ENCODE measurements at places on chromosomes 16 and 17.

GRCh38 chr17:38894276-38894675 lies 24.4 kb downstream of the LASP1 start:
- DNase-seq = no peak

DNA sequence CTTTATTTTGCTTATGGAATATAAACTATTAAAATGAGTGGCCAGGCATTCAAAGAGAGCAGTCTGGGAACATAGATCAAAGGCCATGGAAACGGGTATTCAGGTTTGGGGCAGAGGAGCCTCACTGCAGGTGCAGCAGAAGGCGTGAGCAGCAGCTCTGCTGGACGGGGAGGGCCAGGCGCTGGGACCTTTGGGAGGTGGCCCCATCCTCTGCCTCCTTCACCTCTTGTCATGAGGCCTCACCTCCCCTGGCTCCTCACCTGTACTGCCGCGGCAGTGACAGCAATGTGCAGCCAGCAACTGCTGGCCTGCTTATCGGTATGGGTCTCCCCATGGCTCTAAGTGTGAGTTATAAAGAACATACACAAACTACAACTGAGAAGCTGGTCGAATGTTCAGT lies 109.4 kb downstream of the CDK5R1 start:
- no peak for DNase-seq

DNA sequence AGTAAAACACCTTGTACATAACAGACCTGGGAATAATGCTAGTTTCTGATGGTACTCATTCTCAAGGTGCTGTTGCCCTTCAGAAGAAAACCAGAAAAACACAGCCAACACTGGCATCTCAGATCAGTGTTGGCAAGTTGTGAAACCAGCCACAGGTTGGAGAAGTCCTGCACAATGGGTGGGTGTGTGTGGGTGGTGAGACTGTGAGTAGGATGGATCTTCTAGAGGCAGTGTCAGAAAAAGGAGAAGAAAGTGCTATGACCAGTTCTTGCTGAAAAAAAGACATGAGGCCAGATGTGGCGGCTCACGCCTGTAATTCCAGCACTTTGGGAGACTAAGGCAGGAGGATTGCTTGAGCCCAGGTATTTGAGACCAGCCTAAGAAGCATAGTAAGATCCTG lies 35.2 kb upstream of the SMIM36 start:
- no peak for DNase-seq

DNA sequence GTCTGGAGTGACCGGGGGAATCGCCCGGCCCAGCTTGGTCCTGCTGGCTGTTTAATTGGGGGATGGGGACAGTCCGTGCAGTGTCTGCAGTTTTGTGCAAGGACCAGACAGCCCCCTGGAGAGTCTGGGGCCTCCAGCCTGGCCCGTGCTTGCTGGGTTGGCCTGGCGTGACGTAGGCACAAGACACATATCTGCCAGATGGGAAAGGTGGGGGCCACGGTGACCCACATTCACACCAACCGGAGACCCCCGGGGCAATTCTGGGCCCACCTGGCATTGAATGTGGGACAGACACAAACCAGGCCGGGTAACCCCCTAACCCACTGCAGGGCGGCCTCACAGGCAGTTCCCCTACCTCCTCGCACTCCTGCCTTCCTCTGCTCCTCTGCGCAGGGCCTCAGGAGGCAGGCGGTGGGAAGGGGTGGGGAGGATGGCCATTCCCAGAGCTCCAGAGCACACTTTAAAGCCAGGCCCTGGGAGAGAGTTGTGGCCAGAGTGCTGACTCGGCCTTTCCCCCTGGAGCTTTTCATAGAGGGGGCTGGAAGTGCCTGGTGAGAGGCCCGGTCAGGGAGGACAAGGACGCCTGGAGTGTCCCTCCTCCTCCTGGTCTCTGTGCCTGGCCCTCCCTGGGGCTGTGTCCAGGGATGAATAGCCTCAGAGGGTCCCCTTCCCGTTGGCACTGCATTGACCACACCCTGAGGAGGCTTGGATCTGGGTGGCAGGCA lies 1.5 kb downstream of the MRC2 start:
- DNase-seq = no peak

GRCh38 chr16:48960830-48961229 lies 320.8 kb downstream of the CBLN1 start:
- no peak for DNase-seq

DNA sequence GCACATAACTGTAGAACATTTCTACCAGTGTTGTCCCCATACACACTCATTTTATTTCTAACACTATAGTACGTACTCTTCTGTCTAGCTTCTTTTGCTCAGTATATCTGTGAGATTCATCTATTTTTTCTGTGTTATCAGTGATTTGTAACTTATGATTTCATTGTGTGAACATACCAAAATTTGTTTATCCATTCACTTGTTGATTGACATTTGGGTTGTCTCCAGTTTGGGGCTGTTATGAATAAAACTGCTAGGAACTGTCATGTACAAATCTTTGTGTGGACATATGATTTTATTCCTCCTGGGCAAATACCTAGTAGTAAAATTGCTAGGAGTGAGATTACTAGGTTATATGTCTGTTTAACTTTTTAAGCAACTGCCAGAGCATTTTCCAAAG lies 9.6 kb downstream of the CYB5B start:
- no peak for DNase-seq

DNA sequence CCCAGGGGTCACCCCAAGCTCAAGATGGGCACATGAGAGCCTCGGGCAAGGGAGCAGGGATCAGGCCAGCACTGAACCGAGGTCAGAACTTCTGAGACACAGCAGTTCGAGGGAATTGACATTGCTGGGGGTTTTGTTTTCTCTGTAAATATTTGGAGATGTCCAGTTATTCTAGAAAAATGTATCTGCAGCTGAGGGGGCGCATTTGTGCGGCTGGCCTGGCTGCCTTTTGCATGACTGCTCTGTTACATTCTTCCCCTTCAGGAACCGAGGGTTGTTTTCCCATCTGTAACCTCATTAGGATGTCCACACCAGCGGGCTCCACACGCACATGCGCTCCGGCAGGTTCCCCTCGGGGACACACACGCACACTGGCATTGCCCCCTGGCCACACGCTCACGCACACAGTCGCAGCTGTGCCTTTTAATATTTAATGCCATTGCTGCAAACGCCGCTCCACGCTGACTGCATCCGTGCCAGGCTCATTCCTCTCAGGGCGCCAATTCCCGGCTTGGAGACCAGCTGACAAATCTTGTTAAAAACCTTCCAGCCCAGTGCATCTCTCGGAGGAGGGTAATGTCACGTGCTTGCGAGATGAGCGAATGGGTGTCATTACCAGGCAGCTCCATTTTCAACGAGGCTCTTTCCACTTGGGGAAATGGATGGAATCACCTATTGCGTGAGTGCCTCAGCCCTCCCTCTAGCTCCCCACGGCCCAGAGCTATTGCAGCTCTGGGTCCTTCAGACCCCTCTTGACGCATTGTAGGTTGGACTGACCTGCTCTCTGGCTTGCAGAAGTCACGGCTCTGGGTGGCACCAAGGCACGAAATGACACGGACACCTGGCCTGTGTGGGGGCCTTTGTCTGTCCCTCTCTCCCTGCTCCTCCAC lies 13.1 kb downstream of the CCR7 start:
- DNase-seq = peak; percentile 52

DNA sequence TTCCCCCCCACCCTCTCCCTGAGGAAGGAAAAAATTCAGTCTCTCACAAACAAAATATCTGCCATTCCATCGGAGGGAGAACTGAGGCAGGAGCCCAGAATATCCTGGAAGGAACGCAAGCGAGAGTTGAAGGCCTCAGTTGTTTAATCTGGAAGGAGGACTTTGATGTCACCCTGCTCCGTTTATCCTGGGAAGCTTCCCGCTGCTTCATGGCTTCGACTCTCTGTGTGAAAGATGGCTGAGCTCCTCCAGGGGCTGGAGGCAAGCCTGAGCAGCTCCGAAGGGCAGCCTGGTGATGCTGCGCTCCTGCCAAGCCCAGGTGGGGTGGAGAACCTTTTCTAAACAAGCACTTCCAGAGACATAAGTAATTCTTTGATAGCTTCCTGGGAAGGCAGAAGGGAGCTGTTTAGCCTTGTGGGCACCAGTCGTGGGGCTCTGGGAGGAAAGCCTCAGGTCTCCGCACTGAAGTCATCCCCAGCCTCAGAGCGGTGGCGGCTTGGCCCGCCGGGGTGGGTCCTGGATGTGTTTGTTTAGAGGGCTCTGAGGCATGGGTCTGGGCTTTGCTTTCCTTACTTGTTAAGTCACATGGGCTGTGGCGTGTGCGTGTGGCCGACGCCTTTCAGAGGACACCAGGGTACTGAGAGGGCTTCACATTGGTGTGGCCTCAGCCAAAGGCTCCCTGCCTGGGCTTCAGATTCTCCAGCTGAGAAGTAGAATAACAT lies 7.9 kb downstream of the NKD1 start:
- DNase-seq = no peak

DNA sequence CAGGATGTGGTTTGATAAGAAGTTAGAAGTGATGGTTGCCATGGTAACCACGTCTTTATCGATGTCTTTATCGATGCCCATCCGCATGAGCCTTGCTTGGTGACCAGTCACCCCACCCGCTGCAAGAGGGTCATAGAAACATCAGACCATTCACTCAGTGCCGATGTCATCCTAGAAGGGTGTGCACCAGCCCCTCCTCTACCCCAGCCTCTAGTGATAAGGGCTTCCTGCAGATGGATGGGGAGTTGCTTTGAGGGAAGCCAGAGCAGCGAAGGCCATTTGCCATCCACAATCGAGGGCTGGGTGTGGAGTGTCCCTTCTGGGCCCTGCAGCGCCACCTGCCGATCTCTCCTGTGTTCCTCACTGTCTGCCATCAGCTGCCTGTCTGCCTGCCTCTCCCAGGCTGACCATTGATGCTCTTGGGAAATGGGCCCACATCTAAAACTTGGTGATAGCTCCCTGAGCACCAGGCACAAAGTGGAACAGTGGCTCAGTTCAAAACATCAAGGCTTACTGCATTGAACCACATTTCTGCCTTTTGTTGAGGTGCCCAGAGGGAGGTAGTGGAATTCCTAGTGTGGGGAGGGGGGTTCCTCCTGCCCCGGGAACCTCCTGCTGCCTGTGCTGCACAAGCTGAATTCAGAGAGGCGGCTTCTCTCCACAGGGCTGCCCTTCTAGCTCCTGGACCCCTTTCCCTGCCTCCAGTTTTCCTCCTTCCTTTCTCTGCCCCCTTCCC lies 8.9 kb downstream of the CALB2 start:
- no peak for DNase-seq

DNA sequence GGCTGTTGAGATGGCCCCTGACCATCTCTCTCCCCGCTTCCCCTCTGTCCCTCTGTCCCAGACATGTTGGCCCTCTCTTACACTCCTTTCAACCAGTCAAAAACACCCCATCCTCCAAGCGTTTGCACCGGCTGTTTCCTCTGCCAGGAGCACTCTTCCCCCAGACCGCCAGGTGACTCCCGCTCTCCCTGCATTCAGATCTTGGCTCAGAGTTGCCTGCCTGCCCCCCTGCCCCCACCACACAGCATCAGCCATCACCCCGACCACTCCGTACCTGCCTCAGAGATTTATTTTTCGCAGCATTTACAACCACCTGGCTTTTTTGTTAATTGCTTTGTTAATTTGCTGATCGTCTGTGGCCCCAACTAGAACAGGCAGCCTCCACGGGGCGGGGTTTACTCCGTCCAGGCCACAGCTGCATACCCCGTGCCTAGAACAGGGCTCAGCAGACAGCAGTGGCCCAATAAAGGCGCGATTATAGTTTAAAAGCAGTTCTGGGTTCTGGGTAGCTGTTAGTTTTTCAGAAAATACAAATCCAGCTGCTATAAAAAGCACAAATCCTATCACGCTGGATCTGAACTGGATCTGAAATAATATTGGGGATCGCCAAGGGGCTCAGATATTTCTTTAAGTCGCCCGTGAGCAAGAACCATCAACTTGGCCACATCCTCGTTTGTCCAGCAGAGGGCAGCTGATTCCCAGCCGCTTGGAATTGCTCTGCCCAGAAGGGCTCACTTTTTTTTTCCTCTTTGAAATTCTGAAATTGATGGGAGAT lies 173.6 kb downstream of the IRF8 start:
- peak; percentile 55 for DNase-seq

GRCh38 chr17:6208608-6209180 lies 138.5 kb downstream of the WSCD1 start:
- no peak for DNase-seq

DNA sequence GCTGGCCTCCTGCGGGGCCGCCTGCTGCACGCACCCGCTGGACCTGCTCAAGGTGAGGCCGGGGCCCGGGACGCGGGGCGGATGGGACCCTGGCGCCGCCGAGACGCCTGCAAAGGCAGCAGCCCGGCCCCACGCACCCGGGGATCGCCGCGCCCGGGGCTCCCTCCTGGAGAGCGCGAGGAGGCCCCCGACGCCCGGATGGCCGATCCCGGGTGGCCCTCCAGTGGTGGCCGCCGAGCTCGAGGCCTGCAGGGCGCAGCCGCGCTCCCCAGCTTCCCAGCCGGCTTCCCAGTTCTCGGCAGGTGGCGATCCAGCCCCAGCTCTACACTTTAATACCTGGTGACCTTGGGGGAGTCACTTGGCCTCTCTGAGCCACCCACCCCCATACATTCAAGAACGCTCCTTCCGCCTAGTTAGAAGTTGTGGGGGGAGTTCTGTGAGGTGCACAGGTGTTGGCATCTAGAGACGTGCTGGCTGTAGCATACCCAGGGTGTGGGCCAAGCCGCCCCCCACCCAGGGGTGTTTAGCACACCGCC lies 452 bp downstream of the SLC25A10 start:
- peak; percentile 50 for DNase-seq

DNA sequence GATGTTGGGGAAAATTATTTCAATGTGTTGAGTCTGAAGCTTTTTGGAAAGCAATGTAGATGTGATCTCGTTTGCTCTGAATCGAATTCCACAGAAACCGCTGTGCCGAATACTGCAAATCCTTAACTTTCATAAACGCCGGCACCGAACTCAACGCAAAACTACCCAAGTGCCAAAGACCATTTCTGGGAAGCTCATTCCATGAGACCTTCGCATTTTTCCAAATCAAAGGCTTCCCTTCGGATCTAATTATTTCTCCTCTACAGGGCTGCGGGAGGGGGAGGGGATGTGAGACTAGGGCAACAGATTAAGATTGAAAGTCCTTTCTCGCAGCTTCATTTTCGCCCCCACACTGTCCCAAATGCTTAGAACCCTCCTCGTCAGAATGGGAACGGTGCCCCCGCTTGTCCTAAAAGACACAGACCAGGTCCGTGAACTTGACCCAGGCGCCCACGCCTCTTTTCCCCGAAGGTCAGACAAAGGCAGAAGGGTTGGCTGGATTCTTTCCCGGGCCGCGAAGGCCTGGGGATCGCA lies 4.0 kb downstream of the PRAC1 start:
- DNase-seq = no peak

DNA sequence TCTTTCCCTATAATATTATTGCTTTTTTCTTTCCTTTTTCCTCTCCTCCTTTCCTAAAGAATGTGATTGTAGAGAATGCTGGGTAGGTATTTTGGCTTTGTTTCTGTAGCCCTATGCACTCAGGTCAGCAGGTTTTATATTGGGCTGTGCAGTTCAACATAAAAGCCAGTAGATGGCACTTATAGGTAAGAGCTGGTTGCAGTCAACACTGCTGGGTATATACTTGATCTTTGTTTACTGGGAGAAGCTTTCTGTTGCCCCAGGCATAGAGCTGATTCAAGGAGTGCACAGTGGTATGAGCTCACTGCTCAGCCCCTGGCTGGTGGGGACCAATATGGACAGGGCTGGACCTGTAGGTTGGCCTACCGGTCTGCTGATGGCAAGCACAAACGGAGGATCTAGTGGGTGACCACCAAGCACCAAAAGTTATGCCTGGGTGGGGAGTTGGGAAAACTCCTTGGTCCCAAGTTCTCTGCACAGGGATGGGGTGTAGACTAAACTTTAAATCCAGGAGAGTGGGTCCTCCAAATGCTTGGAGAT lies 378.9 kb downstream of the PMP22 start:
- no peak for DNase-seq

- no peak for DNase-seq
Observed at GRCh38 chr17:73105431-73105830, 12.9 kb upstream of the SLC39A11 start.

All from B cell (primary cell).